ENCODE measurements at places on chromosomes 4 and X.

- DNase-seq = no peak
Measured at GRCh38 chr4:188023682-188024081, 28.1 kb downstream of the ZFP42 start.

DNA sequence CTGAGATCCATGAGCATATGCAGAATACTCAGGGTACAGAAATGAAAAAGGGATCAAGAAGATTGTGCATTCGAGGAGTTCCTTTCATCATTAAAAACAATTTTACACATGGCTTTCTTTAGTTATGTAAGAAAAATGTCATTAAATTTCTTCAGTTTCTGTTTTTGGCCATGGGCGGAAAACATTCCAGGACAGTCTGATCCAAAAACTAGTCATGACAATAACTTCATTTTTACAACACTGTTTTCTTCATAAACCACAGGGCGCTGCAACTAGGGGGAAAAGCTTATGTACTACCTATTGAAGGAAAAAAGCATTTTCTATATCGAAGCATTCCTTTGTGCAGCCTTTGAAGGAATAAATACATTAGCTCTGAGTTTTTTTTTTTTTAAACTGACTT lies 28.2 kb downstream of the IL13RA1 start:
- no peak for DNase-seq

GRCh38 chr4:789571-790465 lies 36.1 kb downstream of the CPLX1 start:
- no peak for DNase-seq

DNA sequence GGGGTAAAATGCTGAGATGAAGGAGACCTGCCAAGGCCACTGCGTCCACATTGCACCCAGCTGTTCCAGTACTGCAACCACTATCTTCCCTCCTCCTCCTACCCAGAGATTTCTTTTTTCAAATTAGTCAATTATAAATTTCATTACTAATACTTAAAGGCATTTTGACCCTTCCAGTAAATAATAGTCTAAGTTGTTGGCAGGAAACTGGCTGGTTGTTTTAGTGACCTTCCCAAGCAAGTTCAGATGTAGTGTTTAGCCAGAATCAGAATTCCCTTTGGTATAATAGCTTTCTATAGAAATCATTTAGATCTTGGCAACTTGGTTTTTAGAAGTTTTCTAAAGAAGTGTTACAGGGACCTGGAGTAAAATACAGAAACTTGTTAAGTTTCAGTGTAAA lies 66.0 kb downstream of the AASDH start:
- DNase-seq = no peak

GRCh38 chrX:100447655-100448397 lies 37.8 kb upstream of the PCDH19 start:
- DNase-seq = no peak

DNA sequence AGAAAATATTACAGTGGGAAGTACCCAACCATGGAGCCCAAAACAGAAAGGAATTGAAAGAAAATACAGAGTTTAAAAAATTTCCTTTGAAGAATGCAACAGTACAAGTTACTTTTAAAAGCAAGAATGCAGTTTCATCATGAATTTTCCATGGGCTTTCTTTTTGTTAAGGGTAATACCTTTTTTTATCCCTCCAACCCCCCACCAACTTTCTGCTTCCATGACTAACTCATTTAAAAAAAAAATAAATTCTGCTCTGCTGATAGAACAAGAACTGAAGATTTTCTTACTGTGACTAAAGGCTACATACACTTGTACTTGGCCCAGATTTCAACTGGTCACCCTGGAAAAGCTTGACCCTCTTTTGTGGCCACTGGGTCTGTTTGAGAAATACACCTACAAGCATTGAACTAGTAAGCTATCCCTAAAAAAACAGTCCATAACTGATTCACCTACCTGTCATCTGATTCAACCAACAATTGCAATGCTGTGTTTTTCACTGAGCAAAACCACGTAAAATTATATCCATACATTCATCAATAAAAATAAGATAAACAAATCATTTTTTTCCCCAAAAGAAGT lies 214.2 kb downstream of the NSUN7 start:
- no peak for DNase-seq

DNA sequence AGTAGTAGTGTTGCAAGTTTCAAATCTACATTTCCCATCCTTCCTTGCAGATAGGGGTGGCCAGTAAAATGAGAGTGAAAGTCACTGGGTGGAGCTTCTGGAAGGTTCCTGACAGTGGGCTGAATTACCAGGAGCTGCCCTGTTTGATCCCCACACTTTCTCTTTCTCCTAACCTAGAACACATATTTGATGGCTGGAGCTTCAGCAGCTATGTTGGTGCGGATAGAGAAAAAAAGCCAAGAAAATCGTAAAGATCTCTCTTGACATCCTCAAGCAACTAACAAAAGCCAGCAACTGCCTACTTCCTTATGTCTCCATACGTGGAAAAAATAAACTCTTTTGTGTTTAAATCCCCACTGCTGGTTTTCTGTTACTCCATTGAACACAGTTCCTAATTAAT lies 32.2 kb downstream of the ZNF275 start:
- no peak for DNase-seq

DNA sequence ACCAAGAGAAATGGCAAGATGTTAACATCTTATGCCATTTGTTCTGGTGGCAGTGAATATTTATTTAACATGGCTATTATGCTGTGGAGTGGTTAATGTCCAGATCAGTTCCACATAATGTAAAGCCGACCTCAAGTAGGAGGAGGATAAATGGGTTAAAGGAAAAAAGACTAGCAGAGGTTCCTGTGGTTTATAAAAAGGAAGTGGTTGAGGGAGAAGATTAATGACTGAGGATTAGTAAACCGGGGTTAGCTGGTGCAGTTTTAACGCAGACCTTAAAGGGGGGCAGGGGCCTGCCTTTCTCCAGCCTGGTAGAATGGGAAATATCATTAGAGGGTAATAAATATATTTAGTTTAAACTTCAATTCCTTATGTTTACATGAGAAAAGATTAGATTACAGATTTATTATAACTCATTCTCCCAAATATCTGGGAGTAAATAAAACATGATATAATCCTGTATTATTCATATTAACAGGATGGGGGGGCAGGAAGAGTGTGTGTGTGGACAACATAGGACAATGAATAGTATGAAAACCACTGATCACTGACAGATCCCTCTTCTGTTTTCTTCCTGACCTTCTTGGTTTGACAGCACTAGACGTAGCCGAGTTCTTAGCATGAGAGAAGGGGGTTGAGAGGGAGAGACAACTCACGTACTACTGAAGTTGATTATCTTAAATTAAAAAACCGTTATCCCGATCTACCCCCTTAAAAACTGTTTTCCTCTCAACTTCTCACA lies 124.1 kb upstream of the LIMCH1 start:
- DNase-seq = no peak

- DNase-seq = no peak
Measured at GRCh38 chr4:4426511-4427120, 39.7 kb downstream of the NSG1 start.
